ENCODE measurements at places on chromosomes 16 and 17.

DNA sequence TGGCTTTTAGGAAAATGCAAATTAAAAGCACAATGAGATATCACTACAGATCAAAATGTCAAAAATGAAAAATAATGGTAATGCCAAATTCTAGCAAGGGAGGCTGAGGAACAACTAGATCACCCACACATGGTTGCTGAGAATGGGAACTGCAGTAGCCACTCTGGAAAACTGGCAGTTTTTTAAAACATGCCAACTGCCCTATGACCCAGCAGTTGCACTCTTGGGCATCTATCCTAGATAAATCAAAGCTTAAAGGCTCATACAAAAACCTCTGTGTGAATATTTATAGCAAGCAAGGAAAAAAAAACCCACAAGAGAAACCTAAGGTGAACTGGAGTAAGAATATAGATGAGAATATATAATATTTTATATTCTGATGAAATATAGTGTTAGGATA is 104.3 kb downstream of the PRKCB start:
- no peaks in the 10 kb centered on the region for H3K27me3 ChIP-seq
- no peak overlapping the region for H3K27ac ChIP-seq
- no peaks in the 10 kb centered on the region for H3K4me1 ChIP-seq
- H3K36me3 ChIP-seq: no peaks in the 10 kb centered on the region
- no peak for DNase-seq

DNA sequence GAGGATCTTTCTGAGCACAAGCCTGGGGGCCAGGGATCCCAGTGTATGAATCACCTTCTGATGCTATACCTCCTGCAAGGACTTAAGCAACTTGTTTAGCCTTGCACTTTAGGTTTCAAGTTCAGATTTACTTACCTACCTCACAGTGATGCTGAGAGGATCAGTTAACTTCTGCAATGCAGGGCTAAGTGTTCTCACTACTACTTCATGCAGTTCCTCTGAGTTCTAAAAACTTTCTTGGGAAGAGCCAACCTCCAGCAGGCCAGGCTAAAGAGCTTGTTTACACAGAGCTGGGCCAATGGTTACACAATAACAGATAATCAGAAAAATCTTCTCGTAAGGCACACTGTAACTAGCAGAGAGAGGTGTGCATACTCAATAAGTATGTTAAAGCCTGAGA is 13.0 kb downstream of the VEZF1 start:
- no peaks in the 10 kb centered on the region for H3K27me3 ChIP-seq
- no peak for DNase-seq
- peak overlapping the region; percentile 33 for H3K27ac ChIP-seq
- no peak overlapping the region for H3K4me3 ChIP-seq
- peaks cover 6% of the 10 kb centered on the region for H3K4me1 ChIP-seq

- H3K36me3 ChIP-seq: no peaks in the 10 kb centered on the region
- no peak overlapping the region for H3K4me3 ChIP-seq
- no peak for DNase-seq
- no peaks in the 10 kb centered on the region for H3K27me3 ChIP-seq
Observed at GRCh38 chr17:8552577-8553320, 77.8 kb downstream of the MYH10 start.

GRCh38 chr16:53785044-53785443 is 81.1 kb downstream of the FTO start:
- no peak for DNase-seq
- no peak overlapping the region for H3K27ac ChIP-seq
- H3K36me3 ChIP-seq: no peaks in the 10 kb centered on the region
- no peak overlapping the region for H3K4me3 ChIP-seq
- H3K27me3 ChIP-seq: no peaks in the 10 kb centered on the region

- H3K27ac ChIP-seq: peak overlapping the region; percentile 96
- no peaks in the 10 kb centered on the region for H3K27me3 ChIP-seq
- peaks cover 38% of the 10 kb centered on the region for H3K4me1 ChIP-seq
- H3K4me3 ChIP-seq: no peak overlapping the region
Observed at GRCh38 chr16:2520784-2521531, 787 bp downstream of the AMDHD2 start.

DNA sequence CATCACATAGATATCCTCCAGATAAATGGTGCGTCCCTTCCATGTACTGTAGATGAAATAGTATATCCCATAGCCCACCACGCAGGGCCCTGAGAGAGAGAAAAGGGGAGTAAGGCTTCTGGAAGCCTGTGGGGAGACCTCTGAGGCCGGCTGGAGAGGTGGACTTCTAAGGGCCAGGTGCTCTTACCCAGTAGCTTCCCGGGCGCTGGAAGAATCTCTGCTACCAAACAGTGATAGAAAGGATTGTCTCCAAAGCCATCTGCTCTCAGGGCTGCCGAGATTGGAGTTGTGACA is 718 bp downstream of the SAT2 start:
- peaks cover 17% of the 10 kb centered on the region for H3K4me1 ChIP-seq
- peak overlapping the region; percentile 91 for H3K27ac ChIP-seq
- DNase-seq: no peak
- H3K4me3 ChIP-seq: no peak overlapping the region
- no peaks in the 10 kb centered on the region for H3K27me3 ChIP-seq
- no peaks in the 10 kb centered on the region for H3K36me3 ChIP-seq

DNA sequence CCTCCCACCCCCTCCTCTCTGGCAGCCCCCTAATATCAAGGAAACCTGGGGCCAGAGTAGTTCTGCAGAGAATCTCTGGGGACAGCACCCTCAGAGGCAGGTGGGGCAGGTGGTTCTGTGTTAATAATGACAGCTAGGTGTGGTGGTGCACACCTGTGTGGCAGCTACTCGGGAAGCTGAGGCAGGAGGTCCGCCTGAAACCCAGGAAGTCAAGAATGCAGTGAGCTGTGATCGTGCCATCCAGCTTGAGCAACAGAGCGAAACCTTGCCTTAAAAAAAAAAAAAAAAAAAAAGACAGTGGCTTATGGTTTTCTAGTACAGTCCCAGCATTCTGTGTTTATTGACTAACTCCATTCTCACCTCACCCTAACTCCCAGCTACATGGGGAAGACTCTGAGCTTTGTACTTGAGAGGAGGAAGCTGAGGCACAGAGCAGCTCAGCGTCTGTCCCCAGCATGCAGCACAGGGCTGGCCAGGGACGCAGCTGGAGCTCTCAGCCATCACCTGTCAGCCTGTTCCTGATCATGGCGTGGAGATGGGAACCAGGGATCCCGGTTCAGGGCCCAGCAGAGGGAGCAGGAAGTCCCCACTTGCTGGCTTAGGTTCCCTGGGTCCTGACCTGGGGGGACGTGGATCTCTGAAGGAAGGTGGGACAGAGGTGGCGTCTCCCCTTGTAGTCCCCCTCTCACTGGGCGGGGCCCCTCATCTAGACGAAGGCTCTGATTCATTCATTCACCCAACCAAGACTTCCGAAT is 6.1 kb downstream of the DBNDD1 start:
- no peak overlapping the region for H3K4me3 ChIP-seq
- no peaks in the 10 kb centered on the region for H3K36me3 ChIP-seq
- no peaks in the 10 kb centered on the region for H3K27me3 ChIP-seq
- H3K27ac ChIP-seq: no peak overlapping the region

DNA sequence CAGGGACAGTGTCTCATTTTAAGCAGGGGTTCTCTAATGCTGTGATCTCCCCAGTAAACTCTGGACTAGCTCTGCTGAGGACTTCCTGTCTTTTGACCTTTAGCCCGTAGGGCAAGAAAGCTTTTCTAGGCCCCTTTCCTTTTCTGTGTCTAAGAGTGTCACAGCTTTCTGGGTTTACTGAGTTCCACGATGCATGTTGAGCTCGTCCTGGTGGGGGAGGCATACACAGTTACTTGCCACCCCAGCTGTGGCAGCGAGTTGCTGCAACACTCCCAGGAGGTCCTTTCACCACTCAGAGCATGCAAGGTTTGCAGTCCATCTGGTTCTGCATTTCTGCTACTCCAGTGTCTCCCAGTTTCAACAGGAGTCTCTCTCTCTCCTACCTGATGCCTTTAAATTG is 23.7 kb downstream of the NOD2 start:
- H3K4me1 ChIP-seq: no peaks in the 10 kb centered on the region
- no peaks in the 10 kb centered on the region for H3K36me3 ChIP-seq
- no peak overlapping the region for H3K27ac ChIP-seq
- no peak for DNase-seq

GRCh38 chr16:19520861-19521331 is 1.0 kb downstream of the GDE1 start:
- H3K27me3 ChIP-seq: no peaks in the 10 kb centered on the region
- DNase-seq: no peak
- peak overlapping the region; percentile 71 for H3K4me3 ChIP-seq
- peaks cover 46% of the 10 kb centered on the region for H3K4me1 ChIP-seq
- H3K27ac ChIP-seq: peak overlapping the region; percentile 90

DNA sequence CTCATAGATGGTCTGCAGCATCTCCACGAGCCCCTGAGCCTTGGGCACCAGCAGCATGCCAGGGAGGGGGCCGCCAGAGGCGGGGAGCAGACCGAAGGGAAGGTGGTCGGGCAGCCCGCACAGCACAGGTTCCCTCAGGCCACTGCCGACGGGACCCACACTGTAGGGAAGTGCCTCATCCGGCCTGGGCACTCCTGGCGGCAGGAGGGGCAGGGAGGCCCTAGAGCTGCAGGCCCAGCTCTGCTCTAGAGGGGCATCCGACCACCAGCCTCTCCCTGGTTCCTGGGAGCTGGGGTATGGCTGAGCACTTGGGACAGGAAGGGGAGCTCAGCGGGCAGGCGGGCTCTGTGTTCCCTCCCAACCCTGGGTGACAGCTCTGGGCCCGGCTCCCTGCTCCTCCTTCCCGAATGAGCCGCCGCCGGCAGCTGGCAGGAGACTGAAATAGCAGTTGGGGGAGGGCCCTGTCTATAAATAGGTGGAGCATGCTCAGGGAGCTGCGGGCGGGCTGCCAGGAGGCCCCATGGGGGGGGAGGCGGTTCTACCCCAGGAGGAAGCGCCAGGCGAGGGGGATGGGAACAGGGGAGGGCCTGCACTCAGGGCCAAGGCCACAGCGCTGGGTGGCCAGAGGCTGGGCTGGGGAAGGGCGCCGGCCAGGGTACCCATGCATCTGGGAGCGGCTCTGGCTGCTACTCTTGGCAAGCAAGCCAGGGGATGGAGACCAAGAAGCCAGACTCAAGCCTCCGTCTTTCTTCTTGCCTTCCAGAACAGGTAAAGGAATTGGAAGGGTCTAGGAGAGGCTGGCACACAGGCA is 12.4 kb downstream of the HDAC5 start:
- peak; percentile 98 for DNase-seq
- H3K27ac ChIP-seq: peak overlapping the region; percentile 68
- peaks cover 19% of the 10 kb centered on the region for H3K36me3 ChIP-seq
- H3K4me3 ChIP-seq: no peak overlapping the region
- H3K27me3 ChIP-seq: no peaks in the 10 kb centered on the region

DNA sequence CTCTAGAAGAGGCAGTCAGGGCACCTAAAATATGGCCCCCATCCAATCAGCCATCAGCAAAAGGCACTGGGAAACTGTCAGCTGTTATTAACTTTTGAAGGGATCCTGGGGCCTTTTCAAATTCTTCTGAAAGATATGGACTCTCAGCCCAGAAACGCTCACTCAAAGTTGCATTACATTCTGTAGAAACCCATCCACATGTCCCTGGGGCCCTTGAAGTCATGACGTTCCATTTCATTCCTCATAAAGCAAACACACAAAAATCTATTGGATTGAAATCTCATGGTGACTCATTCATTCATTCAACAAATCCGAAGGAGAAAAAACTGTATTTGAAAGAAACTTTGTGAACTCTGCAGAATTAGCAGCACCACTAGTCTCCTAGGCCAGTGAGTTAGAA is 215.3 kb downstream of the C16orf95 start:
- no peaks in the 10 kb centered on the region for H3K4me1 ChIP-seq
- no peak for DNase-seq
- no peaks in the 10 kb centered on the region for H3K27me3 ChIP-seq
- no peak overlapping the region for H3K27ac ChIP-seq
- no peaks in the 10 kb centered on the region for H3K36me3 ChIP-seq

GRCh38 chr17:33169580-33170285 is 123.4 kb downstream of the ASIC2 start:
- H3K4me3 ChIP-seq: no peak overlapping the region
- no peak overlapping the region for H3K27ac ChIP-seq
- no peaks in the 10 kb centered on the region for H3K36me3 ChIP-seq
- H3K4me1 ChIP-seq: peaks cover 1% of the 10 kb centered on the region
- DNase-seq: no peak

DNA sequence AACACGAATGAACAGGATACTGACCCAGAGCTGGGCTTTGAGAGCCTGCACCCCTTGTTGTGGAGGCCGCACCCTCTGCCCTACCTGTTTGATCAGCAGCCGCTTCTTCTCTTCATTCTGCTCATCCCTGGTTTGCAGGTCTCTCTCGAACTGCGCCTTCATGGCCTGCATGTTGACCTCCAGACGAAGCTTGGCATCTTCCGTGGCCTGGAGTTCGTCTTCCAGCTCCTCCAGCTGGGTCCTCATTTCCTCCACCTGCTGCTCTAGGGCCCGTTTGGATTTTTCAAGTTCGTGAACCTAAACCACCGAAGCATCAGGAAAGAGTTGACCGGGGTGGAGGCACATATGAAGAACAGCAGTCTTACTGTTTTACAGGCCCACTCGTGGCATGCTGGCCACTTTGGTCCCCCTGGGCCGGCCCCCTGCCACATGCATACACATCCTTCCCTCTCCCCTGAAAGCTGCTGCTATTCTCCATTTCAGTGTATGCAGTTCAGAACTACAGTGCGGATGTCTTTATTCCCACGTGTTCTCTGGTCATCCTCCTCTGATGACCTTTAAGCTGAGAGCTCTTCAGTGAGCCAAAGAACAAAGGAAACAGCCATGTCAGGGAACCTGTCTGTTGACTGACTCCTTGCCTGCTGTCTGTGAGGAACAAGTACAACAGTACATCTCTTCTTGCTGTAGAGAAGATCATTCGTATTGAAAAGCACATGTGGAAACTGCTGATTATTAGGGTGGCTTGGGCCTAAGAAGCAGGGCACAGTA is 54.8 kb downstream of the NDEL1 start:
- no peak overlapping the region for H3K4me3 ChIP-seq
- no peak overlapping the region for H3K27ac ChIP-seq
- no peaks in the 10 kb centered on the region for H3K27me3 ChIP-seq
- H3K36me3 ChIP-seq: peaks cover 54% of the 10 kb centered on the region
- no peak for DNase-seq

DNA sequence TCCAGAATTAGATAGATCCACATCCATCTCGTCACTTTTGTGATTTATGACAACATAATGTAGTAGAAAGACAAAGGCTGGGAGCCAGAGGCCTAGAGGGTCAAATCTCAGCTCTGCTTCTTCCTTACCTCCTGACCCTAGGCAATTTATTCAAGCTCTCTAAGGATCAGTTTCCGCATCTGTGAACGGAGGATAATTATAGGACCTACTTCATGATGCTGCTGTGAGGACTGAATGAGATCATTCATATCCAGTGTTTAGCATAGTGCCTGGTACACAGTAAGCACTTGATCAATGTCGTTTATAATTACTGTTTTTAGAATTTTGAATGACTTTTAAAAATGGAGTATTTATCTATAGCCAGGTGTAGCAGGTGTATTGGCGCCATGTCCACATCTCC is 128.4 kb downstream of the SHISA9 start:
- no peaks in the 10 kb centered on the region for H3K27me3 ChIP-seq
- H3K27ac ChIP-seq: no peak overlapping the region
- no peaks in the 10 kb centered on the region for H3K4me1 ChIP-seq
- H3K36me3 ChIP-seq: no peaks in the 10 kb centered on the region

DNA sequence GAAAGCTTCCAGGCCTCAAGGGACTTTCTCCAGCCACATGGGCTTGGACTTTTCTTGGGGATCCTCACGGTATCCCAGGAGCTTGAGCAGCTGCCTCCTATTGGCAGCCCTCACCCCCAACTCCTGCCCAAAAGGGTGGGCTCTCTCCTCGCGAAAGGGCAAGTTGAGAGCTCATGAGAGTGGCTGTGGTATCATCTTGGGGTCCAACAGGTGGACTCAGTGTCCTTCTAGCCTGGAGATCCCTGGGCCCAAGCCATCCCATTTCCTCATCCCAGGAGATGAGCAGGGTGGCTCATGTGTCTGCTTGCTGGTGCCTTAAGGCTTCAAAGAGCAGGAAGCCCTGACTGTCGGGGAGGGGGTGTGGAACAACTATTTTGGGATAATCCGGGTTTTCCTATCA is 17.7 kb downstream of the TBX4 start:
- DNase-seq: no peak
- no peaks in the 10 kb centered on the region for H3K27me3 ChIP-seq
- no peaks in the 10 kb centered on the region for H3K36me3 ChIP-seq
- peaks cover 3% of the 10 kb centered on the region for H3K4me1 ChIP-seq

All from adrenal gland (tissue), 19 donors.